ENCODE measurements at places on chromosomes 13 and 19.

- no peak for DNase-seq
Measured at GRCh38 chr19:18848878-18849661, 17.3 kb downstream of the UPF1 start.

DNA sequence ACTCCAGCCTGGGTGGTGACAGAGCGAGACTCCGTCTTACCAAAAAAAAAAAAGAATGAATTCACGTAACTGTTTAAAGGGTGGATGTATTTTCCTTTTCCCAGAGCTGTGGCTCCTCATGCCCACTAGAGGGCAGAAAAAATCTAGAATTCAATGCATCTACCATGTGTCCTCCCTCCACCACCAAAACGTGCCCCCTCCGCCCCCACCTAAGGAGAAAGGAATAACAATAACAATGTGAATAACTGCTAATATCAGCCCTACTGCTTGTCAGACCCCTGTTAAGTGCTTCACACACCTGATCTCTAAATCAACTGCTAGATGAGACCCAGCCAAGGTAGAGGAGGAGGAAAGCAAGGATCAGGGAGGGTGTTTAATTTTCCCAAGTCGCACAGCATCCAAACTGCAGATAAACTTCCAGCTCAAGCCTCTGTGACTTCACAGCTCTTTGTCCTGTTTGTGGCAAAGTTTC is 20.2 kb upstream of the PNMA8B start:
- DNase-seq = no peak

- no peak for DNase-seq
Measured at GRCh38 chr13:92537471-92537870, 689.1 kb upstream of the GPC6 start.

DNA sequence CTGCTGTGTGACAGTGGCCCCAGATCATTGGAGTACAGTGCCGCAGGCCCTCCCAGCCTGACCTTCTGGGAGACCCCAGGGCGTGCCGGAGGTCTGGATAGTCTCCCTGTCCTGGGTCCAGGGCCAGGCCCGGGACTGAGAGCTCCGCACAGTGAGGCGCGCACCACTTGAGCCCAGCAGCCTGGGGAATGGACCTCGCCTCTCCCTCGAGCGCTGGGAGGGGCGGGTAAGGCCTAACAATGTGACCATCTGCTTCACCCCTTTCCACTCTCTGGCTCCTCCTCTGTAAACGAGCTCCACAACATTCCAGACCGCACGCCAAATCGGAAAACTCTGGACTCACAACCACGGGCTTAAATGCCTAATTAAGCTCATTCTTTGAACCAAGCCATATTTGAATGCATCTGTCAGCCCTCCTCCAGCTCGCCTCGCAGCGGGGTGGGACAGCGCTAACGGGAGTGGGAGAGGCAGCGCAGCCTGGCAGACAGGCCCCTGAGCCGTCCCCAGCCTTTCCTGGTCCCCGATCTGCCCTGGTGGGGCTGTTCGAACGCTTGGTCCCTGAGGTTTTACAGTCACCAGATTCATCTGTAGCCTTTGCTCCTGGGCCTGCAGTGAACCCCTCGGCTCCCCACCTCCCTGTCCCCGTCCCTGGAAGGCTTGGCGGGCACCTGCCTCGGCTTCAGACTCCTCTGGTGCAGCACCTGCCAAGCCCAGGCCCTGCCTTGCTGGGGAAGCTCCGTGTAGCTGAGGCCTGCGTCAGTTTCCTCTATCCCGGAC is 120.7 kb upstream of the VSTM2B start:
- DNase-seq = no peak

DNA sequence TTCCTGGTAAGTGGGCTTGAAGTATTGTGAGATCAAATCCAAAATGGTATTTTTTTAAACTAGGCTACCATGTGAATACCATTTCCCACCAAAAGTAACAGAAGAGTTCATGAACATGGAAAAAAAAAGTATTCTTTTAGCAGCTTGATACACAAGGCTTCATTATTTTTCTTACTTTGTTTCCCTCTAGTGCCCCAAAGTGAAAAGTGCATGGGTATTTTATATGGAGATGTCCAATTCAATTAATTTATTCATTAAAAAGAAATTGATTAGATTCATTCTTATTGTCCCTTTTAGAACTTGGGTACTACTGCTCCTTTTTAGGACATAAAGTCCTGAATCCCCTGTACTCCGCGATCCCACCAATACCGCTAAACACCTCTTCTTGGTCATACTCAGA is 28.6 kb upstream of the SCEL start:
- DNase-seq = no peak

DNA sequence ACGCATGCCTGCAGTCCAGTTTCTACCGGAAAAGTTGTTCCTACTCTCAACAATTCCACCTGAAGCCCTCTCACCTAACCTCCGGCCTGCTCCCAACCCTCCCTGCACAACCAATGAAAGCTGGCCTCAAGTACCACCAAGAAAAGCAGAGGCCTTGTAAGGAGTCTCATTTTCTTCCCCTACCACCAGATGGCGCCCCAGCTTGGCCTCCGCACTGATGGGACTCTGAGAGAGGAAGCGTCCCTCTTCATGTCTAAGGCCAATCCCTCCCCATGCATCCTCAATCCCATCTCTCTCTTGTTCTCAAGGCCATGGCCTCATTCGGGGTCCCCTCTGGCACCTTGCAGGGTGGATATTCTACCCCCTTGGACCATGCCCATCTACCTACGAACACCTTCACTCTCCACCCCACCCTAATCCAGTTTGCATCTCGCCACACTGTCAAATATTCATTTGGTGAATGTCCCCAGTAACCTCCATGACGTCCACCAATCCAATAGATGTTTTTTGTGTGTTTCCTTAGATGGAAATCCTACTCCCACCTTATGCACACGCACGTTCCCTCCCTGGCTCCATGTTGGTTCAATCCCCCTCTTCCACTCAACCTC is 412.8 kb downstream of the ZNF536 start:
- DNase-seq = peak; percentile 50

DNA sequence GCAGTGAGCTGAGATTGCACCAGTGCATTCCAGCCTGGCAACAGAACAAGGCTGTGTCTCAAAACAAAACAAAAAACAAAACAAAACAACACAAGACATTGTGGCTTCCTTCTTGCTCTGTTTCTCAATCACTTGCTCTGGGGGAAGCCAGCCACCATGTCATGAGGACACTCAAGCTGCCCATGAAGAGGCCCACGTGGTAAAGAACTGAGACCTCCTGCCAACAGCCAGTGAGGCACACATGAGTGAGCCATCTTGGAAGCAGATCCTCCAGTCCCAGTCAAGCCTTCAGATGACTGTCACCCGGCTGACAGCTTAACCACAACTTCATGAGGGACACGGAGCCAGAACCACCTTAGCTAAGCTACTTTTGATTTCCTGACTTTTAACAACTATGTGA is 25.2 kb downstream of the CPT1C start:
- no peak for DNase-seq

DNA sequence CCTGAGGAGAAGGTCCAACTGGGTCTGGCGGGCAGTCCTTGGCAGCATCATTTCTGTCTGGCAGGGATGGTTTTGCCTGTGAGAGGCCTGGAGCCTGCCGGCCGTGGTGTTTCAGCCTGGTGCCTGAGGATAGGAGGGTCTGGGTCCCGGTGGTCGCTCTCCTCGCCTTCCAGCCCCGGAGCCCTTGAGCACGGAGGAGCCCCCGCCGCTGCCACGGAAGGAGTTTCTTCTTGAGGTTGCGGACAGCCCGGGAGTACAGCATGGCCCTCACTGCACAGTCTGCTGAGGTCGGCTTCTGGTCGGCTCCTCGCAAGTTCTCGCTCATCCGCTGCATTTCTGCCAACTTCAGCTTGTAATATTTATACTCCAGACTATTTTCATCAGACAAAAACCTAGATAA is 23.4 kb downstream of the SUGP2 start:
- no peak for DNase-seq

GRCh38 chr19:34733266-34733745 is 737 bp upstream of the ZNF181 start:
- no peak for DNase-seq

GRCh38 chr13:114035583-114036531 is 62.0 kb upstream of the C13orf46 start:
- DNase-seq = no peak

GRCh38 chr19:2181633-2181997 is 17.9 kb downstream of the DOT1L start:
- DNase-seq = no peak

DNA sequence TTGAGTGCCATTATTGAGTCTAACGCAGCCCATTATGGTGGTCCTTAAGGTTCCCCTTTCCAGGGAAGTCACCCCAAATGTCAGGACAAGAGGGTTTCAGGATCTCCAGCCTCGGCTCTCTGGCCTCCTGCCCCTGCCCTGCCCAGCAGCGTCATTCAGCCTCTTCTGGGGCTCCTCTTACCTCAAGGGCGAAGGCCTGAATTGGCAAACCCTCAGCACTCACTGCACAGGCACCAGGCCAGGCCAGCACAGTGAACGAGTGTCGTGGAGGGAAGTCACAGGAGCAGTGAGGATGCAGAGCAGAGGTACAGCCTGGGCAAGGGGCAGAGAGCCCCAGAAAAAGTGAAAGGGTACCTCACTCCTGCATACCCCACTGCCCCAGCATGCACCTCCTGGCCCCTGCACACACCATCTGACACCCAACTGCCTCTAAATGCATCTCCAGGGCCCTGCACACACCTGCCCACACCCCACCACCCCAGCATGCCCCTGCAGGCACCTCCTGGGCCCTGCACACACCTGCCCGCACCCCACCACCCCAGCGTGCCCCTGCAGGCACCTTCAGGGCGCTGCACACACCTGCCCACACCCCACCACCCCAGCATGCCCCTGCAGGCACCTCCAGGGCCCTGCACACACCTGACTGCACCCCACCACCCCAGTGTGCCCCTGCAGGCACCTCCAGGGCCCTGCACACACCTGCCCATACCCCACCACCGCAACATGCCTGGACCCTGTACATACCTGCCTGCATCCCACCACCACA is 19.8 kb downstream of the SLC25A42 start:
- DNase-seq = no peak

- DNase-seq = no peak
Measured at GRCh38 chr13:76693086-76693485, 193.1 kb downstream of the KCTD12 start.

DNA sequence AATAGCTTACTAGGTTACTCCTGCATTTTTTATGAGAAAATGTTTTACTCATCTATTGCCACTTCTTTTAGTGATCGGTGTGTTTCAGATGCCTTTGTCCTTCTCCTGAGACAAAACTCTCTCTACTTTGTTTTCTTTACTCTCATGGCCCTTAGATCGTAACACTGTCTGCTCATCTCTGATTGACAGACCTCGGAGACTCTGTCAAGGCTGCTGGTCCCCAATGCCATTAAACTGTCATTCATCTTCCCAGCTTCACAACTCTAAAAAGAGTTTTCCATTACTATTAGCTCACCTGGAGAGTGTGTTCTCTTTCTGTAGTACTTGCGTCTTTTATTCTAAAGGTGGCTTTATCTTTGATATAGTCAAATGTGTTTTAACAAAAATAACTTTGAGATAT is 765.2 kb downstream of the SLITRK1 start:
- DNase-seq = no peak

- DNase-seq = no peak
Measured at GRCh38 chr19:48756686-48757085, 1.4 kb downstream of the FGF21 start.

DNA sequence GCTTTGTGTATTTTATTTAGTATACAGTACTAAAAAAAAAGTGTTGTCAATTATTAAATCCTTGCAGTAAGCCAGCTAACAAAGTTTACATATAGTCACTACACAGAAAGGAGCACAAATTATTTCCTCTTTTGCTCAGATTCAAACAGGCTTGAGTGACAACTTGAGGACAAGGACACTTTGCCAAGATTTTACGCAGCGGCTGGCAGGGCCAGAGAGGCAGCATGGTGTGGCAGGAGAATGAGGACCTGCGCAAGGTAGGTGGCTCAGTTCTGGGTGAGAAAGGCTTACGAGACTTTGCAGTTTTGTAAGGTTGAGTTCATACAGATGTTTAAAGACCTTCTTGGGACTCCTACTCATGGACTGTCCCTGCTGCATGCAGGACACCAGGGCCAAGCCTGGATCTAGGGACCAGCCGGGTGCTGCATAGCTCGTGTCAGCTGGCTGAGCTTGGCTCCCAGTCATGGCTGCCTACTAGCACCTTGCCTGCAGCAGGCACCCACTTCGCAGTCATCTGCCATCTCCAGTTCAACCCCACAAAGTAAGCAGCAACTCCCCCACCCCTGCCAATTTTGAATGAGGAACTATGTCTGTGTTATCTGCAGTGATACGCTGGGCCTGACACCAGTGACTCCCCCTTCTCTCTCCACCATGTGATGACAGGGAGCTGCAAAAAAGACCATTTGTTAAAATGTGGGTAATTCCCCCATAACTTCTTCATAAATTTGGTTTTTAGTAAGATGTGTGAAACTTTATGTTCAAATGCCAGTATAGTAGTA is 3.7 kb upstream of the TUBA3C start:
- no peak for DNase-seq

DNA sequence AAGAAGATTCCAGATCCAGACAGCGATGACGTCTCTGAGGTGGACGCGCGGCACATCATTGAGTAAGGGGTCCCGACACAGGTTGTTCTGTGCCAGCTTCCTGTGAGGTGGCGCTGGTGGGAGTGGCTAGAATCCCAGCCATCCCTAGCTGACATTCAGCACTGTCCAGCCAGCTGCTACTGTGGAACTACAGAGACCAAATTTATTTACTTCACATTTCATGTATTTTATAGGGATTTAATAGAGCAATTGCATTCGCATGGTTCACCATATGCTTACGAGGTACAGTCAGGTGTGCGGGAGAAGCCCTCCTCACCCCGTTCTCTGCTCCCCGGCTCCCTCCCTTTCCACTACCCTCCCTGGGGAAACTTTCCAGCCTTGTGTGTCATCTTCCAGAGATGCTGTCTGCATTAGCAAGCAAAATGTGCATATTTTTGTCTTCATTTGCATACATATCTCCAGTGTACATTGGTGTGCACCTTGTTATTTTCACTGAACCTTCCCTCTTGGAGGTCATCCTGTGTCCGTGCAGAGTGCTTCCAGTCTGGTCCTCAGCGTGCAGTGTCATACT is 47.2 kb downstream of the SMARCA4 start:
- DNase-seq = no peak

DNA sequence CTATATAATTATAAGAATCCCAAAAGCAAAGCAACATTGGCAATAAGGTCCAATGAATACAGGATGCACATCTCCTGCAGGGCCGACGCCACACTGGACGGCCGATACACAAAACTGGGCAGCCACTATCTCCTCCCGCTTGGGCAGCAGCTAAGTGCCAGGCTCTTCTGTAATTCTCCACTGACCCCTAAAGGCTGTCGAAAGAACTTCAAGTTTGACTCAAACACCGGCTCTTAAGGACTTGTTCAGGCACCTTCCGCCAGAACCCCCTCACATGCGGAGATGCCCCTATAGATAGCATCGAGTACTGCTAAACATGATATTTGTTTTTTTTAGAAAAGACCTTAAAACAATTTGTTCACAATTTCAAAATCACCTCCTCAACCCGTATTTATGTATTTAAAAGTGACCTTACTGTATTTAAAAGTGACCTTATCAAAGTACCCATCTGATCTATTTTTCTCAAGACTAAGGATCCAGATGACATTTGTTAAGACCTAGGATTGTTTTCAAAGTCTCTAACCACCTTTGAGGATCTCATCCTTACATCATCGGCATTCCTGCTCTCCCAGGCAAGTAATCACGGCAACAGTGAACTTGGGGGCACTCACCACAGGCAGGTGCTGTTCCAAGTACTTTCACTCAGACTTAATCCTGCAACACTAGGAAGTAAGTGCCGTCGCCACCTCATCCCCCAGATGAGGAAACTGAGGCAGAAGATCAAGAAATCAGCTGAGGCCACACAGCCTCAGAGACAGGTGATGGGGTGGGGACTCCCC is 77.8 kb downstream of the TUBGCP3 start:
- no peak for DNase-seq
